ENCODE measurements at places on chromosomes 5 and 9.

- no peak for DNase-seq
Observed at GRCh38 chr5:107835096-107835495, 164.4 kb upstream of the EFNA5 start.

DNA sequence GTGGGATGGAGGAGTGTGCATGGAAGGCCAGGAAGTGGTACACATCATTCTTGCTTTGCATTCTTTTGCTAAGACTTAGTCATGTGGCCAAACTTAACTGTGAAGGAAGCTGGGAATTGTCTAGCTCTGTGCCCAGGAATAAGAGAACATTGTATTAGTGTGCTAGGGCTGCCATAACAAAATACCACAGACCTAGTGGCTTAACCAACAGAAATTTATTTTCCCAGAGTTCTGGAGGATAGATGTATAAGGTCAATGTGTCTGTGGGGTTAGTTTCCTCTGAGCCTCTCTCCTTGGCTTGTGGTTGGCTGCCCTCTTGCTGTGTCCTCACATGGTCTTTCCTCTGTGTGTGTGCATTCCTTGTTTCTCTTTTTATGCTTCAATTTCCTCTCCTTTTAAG, 32.4 kb downstream of the NNT start:
- DNase-seq: no peak

- DNase-seq: no peak
Observed at GRCh38 chr9:4969130-4969529, 15.9 kb upstream of the JAK2 start.

- no peak for DNase-seq
Observed at GRCh38 chr9:36396985-36397384, 3.1 kb downstream of the RNF38 start.

- DNase-seq: no peak
Observed at GRCh38 chr9:95360866-95361265, 43.4 kb upstream of the FANCC start.

DNA sequence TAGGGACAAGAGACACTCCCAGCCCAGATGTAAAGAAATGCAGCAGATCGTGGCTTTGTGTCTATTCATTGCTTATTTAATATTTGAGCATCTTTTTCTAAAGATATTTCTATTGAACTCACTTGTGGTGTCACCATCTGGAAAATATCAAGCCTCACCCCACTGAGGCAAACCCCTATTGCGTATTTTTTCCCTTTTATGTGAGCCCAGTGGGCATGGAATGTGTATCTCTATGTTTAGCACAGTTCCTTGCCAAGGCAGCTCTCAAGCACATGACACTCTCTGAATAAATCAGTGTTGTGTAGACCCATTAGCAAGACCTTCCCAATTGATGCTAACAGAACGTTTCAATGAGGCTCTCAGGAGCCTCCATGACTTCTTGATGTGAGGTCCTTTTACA, 81.6 kb downstream of the TMEM174 start:
- no peak for DNase-seq

GRCh38 chr9:133115604-133116345, 5.3 kb downstream of the RALGDS start:
- no peak for DNase-seq

All from activated CD4-positive, CD25-positive, alpha-beta regulatory T cell (primary cell).